Activated CD8-positive, alpha-beta memory T cell treated with anti-CD3 and anti-CD28 coated beads, Interleukin-2, amount 50 U/mL, for 48 hours (primary cell): ENCODE measurements at places on chromosomes 13 and 19.

DNA sequence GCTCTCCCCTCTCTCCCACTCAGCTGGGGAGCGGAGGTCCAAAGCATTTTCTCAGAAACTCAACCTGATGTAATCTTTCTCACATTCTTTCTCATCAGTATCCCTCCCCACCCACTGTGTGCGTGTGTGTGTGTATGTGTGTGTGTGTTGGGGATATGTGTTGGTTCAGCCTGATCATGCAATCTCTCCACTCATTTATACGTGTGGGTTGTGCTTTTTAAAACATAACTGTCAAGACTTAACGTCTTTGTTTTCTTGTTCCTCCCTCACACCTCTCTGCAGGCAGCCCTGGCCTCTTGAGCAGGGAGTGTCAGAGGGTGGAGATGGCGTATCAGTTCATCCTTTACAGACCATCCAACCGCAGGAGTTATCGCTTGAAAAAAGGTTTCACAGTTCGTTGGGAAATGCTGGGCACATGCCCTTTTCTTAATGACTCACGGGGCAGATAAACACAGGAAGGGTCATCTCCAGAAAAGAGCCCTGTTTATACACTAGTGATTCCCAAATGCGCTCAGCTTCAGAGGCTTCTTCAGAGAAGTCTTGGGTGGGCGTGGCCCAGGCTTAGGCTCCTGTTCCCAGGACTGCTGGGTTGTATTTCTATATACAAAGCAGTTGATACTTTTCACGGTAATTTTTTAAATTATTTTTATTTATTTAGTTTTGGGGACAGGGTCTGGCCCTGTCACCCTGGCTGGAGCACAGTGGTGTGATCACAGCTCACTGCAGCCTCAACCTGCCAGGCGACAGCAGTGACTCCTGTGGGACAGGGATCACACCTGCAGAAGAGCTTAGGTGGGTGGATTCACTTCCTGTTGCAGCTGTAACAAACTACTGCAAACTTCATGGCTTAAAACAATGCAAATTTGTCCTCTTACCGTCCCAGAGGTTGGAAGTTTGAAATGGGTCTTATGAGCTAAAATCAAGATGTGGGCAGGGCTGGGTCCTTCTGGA, 60.3 kb downstream of the CCDC70 start:
- DNase-seq, result peak; percentile 39

GRCh38 chr13:97986835-97987234, 33.4 kb downstream of the IPO5 start:
- DNase-seq, result no peak

DNA sequence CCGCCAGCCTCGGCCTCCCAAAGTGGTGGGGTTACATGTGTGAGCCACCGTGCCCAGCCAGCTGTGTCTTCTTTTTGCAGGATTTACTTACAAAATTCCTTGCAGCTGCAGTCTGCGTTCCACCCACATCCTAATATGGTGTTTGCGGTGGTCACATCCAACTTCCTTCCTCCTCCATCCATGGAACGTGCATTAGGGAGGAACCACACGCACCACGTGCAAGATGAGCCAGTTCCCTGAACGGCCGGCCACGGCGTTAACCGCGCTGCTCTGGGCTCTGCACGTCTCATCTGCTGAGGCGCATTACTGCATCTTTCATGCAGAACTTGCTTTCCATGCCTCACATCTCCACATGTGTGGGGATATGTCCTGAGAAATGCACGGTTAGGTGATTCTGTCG, 13.0 kb upstream of the SIGLEC11 start:
- no peak for DNase-seq

GRCh38 chr13:76991432-76991795, 467 bp upstream of the CLN5 start:
- DNase-seq, result peak; percentile 84

DNA sequence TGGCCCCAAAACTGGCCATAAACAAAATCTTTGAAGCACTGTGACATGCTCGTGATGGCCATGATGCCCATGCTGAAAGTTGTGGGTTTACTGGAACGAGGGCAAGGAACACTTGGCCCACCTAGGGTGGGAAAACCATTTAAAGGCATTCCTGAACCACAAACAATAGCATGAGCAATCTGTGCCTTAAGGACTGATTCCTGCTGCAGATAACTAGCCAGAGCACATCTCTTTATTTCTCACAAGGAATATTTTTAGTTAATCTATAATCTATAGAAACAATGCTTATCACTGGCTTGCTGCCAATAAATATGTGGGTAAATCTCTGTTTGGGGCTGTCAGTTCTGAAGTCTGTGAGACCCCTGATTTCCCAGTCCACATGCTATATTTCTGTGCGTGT, 10.3 kb upstream of the ZNF726 start:
- no peak for DNase-seq

GRCh38 chr13:73664851-73665250, 469.4 kb downstream of the KLF12 start:
- DNase-seq, result no peak

- DNase-seq, result no peak
Measured at GRCh38 chr13:98182589-98182988, 5.5 kb upstream of the RNF113B start.

GRCh38 chr13:43495732-43496131, 291.0 kb downstream of the ENOX1 start:
- no peak for DNase-seq

DNA sequence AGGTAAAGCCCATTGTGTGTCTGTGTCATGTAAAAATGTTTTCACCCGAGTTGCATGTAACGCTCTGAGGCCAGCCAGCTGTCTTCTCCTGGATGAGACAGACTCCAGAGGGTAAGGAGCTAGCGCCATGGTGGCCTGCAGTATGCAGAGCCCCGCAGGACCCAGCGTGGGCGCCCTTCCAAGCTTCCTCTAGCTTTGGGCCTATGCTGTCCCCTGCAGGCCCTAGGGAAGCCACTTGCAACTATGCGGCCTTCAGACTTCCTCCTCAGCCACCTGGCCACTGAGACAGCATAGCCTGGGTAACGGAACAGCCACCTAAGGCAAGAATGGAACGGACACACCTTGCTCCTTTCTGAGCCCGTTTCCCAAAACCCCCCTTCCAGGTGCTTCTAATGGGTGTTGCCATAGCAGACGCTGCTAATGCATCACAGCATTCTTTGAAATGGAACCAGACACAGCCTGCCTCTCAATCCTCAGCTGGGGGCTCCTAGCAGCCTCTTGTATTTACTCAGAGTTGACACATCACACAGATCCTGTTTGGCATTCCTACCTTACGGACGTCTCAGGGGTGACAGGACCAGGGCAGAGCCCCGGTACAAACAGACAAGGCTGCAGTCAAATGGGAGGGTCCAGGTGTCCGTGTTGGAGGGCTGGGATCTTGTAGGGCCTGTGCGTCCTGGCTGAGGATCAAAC, 6.2 kb downstream of the FAM32A start:
- DNase-seq, result no peak

GRCh38 chr13:51541809-51542258, 42.4 kb upstream of the WDFY2 start:
- no peak for DNase-seq

DNA sequence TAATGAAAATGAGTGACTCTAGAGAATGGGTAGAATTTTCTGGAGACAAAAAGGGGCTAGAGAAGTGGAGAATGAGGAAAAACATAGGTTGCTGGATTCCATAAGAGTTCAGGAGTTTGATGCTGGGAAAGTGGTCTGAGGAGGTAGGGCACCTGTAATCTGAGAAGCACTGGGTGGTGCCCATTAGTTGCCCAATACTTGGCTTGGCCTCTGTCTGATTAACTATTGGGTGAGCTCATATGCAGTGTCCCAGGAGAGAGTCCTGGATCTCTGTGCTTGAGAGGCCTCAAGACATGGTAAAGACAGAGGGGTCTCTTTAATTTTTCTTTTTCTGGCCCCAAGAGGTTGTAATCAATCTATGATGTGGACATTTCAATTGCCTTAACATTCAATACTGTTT, 390.1 kb downstream of the TDRD3 start:
- DNase-seq, result no peak

- no peak for DNase-seq
Measured at GRCh38 chr13:28301839-28302238, 163.5 kb downstream of the PAN3 start.

DNA sequence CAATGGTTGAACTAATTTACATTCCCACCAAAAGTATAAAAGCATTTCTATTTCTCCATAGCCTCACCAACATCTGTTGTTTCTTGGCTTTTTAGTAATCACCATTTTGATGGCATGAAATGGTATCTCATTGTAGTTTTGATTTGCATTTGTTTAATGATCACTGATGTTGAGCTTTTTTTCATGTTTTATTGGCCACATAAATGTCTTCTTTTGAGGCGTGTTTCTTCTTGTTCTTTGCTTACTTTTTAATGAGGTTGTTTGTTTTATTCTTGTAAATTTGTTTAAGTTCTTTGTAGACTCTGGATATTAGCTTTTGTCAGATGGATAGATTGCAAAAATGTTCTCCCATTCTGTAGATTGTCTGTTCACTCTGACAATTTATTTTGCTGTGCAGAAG, 28.2 kb downstream of the ZNF714 start:
- DNase-seq, result no peak

DNA sequence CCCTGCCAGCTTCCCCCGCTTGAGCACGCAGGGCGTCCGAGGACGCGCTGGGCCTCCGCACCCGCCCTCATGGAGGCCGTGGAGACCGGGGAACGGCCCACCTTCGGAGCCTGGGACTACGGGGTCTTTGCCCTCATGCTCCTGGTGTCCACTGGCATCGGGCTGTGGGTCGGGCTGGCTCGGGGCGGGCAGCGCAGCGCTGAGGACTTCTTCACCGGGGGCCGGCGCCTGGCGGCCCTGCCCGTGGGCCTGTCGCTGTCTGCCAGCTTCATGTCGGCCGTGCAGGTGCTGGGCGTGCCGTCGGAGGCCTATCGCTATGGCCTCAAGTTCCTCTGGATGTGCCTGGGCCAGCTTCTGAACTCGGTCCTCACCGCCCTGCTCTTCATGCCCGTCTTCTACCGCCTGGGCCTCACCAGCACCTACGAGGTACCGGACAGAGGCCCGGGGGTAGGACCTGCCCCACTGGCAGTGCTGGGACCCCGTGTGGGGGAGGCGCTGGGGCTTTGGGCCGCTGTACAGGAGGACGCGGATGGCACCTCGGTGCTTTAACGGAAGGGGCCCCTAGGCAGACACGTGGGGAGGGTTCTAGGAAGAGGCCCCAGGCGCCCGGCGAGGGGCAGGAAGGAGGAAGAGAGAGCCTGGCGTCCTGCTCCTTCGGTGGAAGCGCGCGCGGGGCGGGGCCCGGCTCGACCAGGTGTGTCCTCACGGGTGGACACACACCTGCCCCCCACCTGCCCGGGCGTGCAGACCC, 681 bp downstream of the SLC5A5 start:
- DNase-seq, result peak; percentile 81

- DNase-seq, result peak; percentile 76
Measured at GRCh38 chr19:12778017-12778904, 2.9 kb upstream of the HOOK2 start.

GRCh38 chr19:48319647-48320541, 5.5 kb upstream of the EMP3 start:
- peak; percentile 92 for DNase-seq

- no peak for DNase-seq
Measured at GRCh38 chr13:32036126-32036695, 4.6 kb downstream of the FRY start.

DNA sequence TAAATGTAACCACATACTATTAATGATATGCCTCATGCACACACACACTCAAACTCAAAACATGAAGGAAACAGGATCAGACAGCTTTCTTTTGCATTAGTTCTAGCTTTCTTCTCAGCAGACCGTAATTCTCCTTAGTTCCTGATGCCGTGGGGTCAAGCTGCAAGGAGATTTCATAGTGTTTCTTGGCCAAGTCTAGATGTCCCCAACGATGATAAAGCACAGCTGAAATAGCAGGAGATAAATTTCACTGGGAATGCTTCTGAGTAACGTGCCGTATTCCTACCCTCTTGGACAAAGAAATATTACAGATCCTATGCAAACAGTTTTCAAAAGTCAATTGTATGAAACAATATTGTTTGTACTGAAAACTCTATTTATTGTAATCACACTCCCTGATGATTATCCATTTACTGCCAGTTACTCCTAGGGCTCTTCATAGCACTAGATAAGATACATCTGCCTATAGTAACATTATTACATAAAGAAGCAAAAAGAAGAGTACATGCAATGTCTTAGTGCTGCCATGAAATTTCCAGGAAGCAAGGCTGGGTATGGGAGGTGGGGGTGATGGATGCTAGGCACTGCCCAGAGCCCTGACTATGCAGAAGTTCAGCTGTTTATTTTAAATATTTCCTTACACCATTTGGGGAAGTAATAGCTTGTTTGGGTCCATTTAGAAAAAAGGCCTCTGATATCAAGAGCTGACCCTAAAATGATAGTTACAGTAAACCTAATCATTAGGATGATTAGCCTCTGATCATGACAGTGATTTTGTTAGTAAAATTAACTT, 16.5 kb upstream of the GGACT start:
- DNase-seq, result no peak

- no peak for DNase-seq
Measured at GRCh38 chr13:19159761-19160420, 21.7 kb downstream of the TUBA3C start.

DNA sequence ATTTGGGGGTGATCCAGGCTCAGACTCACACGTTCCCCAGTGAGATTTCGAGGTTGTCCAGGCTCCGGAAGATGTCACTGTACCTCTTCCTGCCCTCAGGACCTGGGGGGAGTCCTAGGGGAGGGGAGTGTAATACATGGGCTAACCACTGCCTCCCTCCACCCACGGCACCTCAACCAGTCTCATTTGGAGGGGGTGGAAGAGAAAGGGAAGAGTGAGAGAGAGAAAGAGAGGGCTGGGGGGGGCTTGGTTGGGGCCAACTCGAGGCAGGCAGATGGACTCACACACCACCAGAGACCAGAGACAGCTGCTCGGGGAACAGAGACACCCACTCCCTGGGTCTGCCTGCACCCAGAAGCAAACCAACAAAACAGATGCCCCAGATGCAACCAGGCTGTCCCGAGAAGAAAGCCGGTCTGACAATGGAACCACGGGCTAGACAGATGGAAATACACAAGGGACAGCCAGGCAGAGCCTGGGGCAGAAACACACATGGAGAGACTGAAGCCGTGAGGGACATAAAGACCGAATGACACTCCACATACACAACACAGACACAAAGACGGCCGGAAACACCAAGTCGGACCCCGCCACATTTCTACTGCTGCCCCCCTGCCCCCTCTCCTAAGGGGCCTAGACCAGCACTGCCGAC, 825 bp downstream of the GMIP start:
- DNase-seq, result peak; percentile 74

GRCh38 chr13:59047546-59047945, 1116.2 kb downstream of the DIAPH3 start:
- no peak for DNase-seq
